ENCODE measurements at places on chromosomes 13 and 19.

- DNase-seq, result no peak
Measured at GRCh38 chr13:68185444-68186141, 955.5 kb upstream of the PCDH9 start.

GRCh38 chr19:44613295-44614178 lies at the start of gene IGSF23:
IGSF23 (plus strand) TSS chr19:44613563; CDS start chr19:44613646, 83 bp downstream.
- no peak for DNase-seq

DNA sequence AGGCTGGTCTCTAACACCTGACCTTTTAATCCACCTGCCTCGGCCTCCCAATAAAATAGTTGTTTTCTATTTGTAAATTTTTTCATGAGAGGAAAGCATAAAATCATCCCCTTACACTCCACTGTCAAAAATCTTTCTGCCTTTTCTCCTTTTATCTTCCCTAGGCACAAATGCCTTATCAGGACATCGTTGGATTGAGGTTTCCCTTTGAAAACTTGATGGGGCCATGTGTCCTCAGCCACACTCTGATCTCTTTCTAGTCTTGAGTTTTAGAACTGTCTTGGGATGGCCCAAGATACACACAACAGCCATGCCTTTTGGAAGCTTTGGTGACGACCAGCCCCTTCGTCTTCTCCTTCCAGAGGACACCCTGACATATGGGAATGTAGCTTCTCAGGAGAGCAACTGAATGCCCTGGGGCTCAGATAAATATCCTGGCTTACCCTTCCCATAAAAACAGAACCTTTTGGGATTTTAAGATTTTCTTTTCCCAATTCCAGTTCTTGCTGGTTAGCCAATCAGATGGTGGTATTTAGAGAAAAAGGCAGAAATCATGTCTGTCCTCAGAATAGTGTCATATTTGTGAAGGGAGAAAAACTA lies 112.4 kb downstream of the ZNF429 start:
- DNase-seq, result no peak

- no peak for DNase-seq
Measured at GRCh38 chr13:102311901-102312300, 89.9 kb downstream of the FGF14 start.

GRCh38 chr19:646779-647565 lies 7.3 kb downstream of the FGF22 start:
- no peak for DNase-seq

All from DMS79 treated with DMSO at 0.1 percent for 48 hours (cell line).